ENCODE measurements at places on chromosomes 5 and 9. TPM values are rescaled to one million over a fixed set of nuclear protein-coding genes. Genes with fewer than 3 reads are reported as not detected.

The SPATA31D3 gene
- not detected for total RNA-seq

The SLC46A2 gene
- total RNA-seq, result 0.73 TPM

The SPINK4 gene
- total RNA-seq, result not detected

The PTGDS gene
- 67.5 TPM for total RNA-seq

The CYSRT1 gene
- 0.45 TPM for total RNA-seq

The RAB3C gene
- 62.0 TPM for total RNA-seq

The SLC34A1 gene
- not detected for total RNA-seq

The PTGES gene
- total RNA-seq, result 1.5 TPM

The ZNF608 gene
- 86.3 TPM for total RNA-seq

The LCN2 gene
- not detected for total RNA-seq

The SAXO1 gene
- under 0.01 TPM for total RNA-seq

The GCNT4 gene
- total RNA-seq, result 1.5 TPM

The GPR151 gene
- 0.18 TPM for total RNA-seq

The FIBCD1 gene
- total RNA-seq, result 4.1 TPM

The C5orf52 gene
- not detected for total RNA-seq

The SLC28A3 gene
- 0.09 TPM for total RNA-seq

The ZFP37 gene
- 17.3 TPM for total RNA-seq

The SLC26A2 gene
- 20.1 TPM for total RNA-seq

The OBP2B gene
- not detected for total RNA-seq

The GDA gene
- 0.91 TPM for total RNA-seq

The CARTPT gene
- total RNA-seq, result not detected

The PCDHGA7 gene
- total RNA-seq, result 20.0 TPM

The FXN gene
- 5.3 TPM for total RNA-seq

The SLIT3 gene
- 7.3 TPM for total RNA-seq

The TEK gene
- 10.2 TPM for total RNA-seq

The PLK2 gene
- total RNA-seq, result 123 TPM

The PDE6A gene
- total RNA-seq, result not detected

The ZBED3 gene
- total RNA-seq, result 3.7 TPM

The F2RL1 gene
- total RNA-seq, result 1.2 TPM

The PPP3R2 gene
- total RNA-seq, result 0.45 TPM

The TXNDC8 gene
- total RNA-seq, result not detected

The ENHO gene
- 27.1 TPM for total RNA-seq

The SCGB3A2 gene
- total RNA-seq, result not detected

The PFN3 gene
- not detected for total RNA-seq

The SNCAIP gene
- total RNA-seq, result 70.7 TPM

The PLAC8L1 gene
- total RNA-seq, result not detected

The PCA3 gene
- total RNA-seq, result 1.2 TPM

The LCN9 gene
- not detected for total RNA-seq

The BSPRY gene
- 0.18 TPM for total RNA-seq

The EQTN gene
- total RNA-seq, result 0.73 TPM

The EIF4E1B gene
- 0.27 TPM for total RNA-seq

The TCF7 gene
- 1.5 TPM for total RNA-seq

The SLC36A2 gene
- total RNA-seq, result not detected

The BTNL3 gene
- total RNA-seq, result 0.09 TPM

The SLC25A2 gene
- total RNA-seq, result 0.36 TPM

The CDH10 gene
- 23.2 TPM for total RNA-seq

The CDX1 gene
- total RNA-seq, result not detected

The STK32A gene
- total RNA-seq, result 37.9 TPM

The SV2C gene
- 9.3 TPM for total RNA-seq

The NUTM2G gene
- total RNA-seq, result not detected

The SURF6 gene
- 13.2 TPM for total RNA-seq

The HIGD2A gene
- total RNA-seq, result 31.9 TPM

The NTRK2 gene
- 159 TPM for total RNA-seq

The ANKRD20A1 gene
- total RNA-seq, result 7.3 TPM

Data from cerebellum (tissue), 4 donors.